Stimulated activated CD8-positive, alpha-beta memory T cell treated with anti-CD3 and anti-CD28 coated beads, Interleukin-7, amount 100 ng/mL, for 48 hours (primary cell): ENCODE measurements at places on chromosomes 1 and 21.
A peak's percentile ranks its signal among the peaks of the same experiment; 100 is the strongest.

DNA sequence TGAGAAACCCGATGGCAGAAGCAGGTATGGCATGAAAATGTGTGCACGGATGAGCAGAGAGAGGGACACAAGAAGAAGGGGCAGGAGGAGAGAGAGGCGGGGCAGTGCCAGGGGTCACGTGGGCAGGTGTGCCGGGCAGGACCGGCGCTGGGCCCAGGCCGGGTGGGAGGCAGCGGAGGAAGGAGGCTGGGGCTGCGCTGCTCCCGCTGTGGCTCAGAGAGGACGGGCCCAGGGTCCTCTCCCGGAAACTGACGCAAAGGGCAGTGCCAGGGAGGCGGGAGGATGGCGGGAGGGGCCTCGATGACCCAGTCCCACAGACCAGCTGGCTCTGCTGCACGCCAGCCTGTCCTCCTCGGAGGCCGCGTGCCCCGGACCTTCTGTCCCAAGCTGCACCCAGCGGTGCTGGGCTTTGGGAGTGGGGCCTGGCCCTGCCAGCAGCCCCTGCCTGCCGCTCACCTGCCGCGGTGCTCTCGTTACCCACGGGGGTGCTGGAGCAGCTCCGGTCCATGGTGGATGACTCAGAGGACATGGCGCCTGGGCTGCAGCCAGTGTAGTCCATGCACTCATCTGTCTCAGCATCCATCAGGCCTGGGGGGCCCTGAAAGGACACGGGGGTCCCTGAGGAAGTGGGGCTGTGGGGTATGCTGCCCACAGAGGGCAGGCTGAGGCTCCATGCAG is 153.9 kb downstream of the CASZ1 start:
- no peak for DNase-seq

GRCh38 chr1:103220631-103221041 is 112.3 kb upstream of the COL11A1 start:
- no peak for DNase-seq

DNA sequence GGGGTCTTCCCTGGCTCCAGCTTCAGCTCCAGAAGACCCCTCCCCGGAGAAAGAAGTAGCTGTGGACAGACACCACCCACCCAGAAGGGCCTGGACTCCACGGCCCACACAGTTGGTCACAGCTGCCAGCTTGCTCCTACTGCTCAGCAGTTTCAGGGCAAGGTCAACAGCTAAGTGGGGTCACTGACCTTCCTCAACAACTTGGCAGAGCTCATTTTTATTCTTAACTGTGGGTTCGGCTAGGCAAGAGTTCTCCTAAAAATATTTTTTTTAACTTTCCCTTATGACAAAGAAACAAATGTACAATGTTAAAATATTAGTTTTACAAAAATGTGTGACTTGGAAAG is 41.9 kb downstream of the CTNNBIP1 start:
- no peak for DNase-seq

DNA sequence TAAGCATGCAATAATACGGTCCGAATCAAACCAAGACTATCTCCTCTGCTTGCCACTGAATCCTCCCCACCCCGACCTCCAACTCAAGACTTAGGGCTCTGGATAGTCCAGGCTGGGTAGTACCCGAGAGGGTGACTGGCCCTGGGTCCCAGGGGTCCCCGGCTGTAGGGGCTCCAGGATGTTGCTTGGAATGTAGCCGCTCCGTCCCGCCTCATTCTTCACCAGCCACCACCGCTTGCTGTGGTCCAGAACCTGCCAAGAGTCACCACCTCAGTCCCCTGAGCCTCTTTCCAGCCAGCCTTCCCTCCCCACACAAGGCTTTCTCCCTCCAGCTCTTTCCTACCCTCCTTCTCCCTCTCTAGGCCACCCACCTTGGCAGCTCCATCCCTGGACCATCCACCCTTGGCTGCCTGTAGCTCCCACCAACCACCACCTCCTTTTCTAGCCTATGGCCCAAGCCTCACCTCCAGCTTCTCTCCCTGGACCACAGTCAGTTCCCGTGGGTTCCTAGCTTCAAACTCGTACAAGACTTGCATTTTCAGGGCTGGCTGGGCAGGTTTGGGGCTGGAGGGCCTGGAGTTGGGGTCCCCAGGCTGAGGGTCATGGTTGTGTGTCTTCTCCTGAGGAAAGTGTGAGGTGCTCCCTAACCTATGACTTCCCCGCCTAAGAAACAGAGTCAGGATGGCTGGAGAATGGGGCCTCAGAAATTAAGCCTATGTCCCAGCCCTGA is 10.9 kb upstream of the GSTM3 start:
- no peak for DNase-seq

- DNase-seq: no peak
These were observed 14.4 kb upstream of the FNBP1L start for GRCh38 chr1:93433407-93433961.

DNA sequence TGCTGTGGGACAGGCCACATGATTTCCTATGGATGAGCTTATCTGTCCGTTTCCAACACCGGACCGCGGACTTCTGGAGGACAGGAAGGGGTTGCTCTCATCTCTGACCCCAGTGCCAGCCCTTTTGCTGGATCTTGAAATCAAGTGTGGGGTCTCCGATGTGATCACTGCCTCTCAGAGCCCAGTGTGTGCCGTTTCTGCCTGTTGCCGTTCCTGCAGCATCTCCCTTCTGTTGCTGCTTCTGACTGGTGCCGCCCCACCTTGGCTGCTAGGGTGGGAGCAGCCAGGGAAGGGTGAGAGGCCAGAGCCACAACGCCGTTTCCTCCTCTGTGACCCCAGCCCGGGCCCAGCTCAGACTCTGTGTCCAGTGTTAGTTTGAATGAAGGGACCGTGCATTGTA is 67.3 kb upstream of the WNT4 start:
- no peak for DNase-seq

DNA sequence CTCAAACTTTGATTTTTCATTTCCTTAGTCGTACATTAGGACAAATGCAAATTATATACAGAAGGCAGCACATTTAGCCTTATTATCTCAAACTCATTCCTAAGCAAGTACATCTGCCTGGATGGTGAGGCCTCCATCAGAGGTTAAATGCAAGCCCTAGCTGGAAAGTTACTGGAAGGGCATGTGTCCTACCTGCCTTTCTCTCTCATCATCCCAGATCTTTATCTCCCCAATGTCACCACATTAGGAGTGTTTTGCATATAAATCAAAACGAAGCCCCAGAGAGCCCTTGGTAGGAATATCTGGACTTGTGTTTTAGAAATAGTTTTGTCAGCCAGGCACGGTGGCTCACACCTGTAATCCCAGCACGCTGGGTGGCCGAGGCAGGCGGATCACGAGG is 35.0 kb downstream of the APP start:
- DNase-seq: no peak

DNA sequence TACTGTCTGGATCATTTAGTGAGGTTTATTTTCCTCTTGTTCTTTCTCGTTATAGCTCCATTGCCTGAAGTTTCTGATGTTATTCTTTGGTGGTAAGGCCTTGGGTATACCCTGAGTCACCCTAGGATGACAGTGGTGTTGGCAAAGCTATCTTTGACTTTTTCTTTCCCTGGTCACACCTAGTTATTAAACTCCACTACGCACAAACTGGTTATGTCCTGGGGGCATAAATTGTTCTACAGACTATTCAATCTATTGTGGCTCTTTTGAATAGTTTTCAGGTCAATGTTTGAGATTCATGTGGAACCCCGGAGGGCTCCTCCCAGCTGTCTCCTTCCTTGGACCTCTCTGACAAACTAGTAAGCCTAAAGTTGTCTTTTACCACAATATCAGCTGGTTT is 157.7 kb downstream of the SLC35F3 start:
- no peak for DNase-seq

- no peak for DNase-seq
These were observed 53.1 kb downstream of the FOXO6 start for GRCh38 chr1:41414296-41414695.

DNA sequence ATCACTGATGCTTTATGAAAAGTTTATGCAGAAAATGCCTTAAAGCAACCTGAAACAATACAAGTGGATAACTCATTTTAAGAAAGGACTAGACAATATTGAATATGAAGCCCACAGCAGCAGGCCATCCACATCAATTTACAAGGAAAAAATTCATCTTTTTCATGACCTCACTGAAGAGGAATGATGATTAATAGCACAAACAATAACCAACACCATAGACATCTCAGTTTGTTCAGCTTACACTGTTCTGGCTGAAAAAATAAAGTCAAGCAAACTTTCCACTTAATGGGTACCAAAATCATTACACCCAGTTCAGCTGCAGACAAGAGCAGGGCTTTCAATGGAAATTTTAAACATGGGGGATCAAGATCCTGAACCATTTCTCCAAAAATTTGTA is 380.6 kb upstream of the NEGR1 start:
- no peak for DNase-seq

- peak; percentile 29 for DNase-seq
These were observed 773 bp downstream of the CNST start for GRCh38 chr1:246566813-246567645.
